Left cardiac atrium (tissue), 4 donors: ENCODE measurements at places on chromosomes 4 and X. TPM values are rescaled to one million over a fixed set of nuclear protein-coding genes. Genes with fewer than 3 reads are reported as not detected.

Gene GRPEL1
- total RNA-seq = 35.6 TPM

Gene SORCS2
- total RNA-seq = 2.4 TPM

Gene OTUD6A
- total RNA-seq = not detected

Gene ARSJ
- 5.3 TPM for total RNA-seq

GRCh38 chrX:39043838-39044550 lies 242.7 kb downstream of the MID1IP1 start:
- no peak for DNase-seq

GRCh38 chr4:154714339-154715040 lies 29.3 kb upstream of the LRAT start:
- no peak for DNase-seq

GRCh38 chr4:86286726-86287125 lies 73.1 kb downstream of the MAPK10 start:
- no peak for DNase-seq

Gene P2RY8
- 3.0 TPM for total RNA-seq

GRCh38 chr4:121977251-121978171 lies 25.7 kb upstream of the TRPC3 start:
- no peak for DNase-seq

Gene PRSS12
- total RNA-seq = 0.50 TPM

Gene NRK
- total RNA-seq = 1.4 TPM

- no peak for DNase-seq
Measured at GRCh38 chr4:78928835-78929234, 10.4 kb downstream of the PAQR3 start.

GRCh38 chr4:60944060-60944459 lies 256.1 kb upstream of the ADGRL3 start:
- no peak for DNase-seq

Gene TIMM17B
- total RNA-seq = 52.4 TPM

Gene TMEM47
- 33.3 TPM for total RNA-seq

- DNase-seq = no peak
Measured at GRCh38 chrX:28099166-28099565, 117.9 kb upstream of the DCAF8L1 start.
